ENCODE measurements at places on chromosomes 3 and 15.

GRCh38 chr3:27467545-27467944 is 16.6 kb downstream of the SLC4A7 start:
- DNase-seq = peak; percentile 61

GRCh38 chr3:154614601-154615000 is 184.6 kb upstream of the GPR149 start:
- DNase-seq = no peak

DNA sequence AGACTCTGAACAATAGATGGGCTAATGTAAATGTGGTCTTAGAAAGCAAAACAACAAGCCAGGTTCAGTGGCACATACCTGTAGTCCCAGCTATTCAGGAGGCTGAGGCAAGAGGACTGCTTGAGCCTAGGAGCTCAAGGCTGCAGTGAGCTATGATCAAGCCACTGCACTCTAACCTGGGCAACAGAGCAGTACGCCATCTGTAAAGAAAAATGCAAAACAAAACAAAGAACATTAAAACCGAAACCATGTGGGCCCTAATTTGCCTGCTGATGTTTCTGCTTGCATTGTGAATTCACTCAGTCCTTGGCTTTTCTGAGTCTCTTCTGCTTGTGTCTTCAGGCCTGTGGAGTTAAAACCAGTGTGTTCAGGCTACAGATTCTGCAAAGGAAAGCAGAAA is 56.7 kb downstream of the CCNL1 start:
- no peak for DNase-seq

DNA sequence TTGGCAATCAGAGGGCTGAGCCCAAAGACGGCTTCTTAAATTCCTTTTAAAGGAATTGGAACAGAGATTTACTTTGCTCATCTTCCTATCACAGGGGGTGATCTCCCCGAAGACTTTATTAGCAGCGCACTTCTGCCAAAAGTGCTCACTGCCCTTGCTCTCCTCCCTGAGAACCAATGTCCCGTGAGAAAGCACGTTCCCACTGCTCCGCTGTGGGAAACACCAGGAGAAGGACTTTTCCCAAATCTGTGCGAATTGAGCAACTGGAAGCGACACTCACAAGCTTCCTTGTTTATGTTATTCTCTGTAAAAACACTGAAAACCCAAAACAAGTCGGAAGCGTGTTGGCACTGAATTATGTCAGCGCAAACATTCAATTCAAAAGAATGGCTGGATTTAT is 670.8 kb upstream of the NR2F2 start:
- DNase-seq = no peak

- DNase-seq = no peak
These were observed 32.4 kb upstream of the ALCAM start for GRCh38 chr3:105334138-105334882.

DNA sequence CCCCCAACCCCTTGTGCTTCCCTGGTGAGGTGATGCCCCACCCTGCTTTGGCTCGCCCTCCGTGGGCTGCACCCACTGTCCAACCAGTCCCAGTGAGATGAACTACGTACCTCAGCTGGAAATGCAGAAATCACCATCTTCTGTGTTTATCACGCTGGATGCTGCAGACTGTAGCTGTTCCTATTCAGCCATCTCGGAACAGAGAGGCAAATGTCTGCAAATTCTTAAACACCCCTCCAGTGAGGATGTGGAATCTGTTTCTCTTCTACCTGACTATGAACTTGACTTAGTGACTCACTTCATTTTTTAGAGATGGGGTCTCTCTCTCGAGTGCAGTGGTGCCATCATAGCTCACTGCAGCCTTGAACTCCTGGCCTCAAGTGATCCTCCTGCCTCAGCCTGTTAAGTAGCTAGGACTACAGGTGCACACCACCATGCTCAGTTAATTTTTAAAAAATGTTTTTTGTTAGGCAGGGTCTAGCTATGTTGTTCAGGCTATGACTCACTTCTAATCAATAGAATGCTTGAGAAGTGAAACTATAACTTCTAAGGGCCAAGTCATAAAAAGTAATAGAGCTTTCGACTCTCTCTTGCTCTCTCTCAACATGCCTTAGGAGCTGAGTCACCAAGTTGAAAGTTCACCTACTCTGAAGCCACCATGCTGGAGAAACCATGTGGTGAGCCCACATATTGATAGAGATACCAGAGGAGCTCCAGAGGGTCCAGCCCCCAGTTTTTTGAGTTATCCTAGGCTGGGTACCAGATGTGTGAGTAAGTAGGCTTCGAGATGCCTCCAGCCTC is 11.5 kb upstream of the PARP14 start:
- DNase-seq = no peak

DNA sequence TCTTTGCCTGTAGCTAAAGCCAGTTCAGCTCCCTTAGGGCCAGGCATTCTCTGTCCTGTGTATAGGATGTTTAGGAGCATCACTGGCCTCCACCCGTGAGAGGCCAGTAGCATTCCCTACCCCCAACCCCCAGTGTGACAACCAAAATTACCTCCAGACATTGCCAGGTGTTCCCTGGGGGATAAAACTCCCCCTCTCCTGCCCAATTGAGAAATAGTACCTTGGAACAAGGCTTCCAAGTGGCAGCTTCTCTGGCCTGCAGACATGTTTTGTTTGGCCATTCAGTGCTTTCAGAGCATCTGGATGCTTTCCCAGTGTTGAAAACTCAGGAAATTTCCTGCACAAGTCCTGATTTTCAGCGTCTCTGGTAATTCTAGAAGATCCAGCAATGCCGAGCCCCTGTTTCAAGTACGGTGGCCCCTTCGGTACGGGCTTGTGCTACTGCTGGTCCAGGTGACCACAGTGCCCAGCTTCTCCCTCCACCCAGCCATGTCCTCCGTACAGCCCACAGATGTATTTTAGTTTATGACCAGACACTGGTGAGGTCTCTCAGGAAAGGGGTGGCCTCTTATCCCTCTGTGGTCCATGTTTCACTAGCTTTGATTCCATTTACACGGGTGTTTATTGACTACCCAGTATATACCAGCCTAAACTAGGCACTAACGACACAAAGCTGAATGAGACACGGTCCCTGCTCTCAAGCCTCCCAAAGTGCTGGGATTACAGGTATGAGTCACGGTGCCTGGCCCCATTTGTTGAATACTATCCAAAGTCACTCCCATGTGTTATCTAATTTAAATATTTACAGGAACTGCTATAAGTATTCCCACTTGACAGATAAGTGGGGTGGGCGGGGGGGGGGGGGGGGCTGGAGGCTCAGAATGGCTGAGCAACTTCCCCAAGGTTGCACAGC is 125.4 kb upstream of the RAD18 start:
- DNase-seq = no peak

DNA sequence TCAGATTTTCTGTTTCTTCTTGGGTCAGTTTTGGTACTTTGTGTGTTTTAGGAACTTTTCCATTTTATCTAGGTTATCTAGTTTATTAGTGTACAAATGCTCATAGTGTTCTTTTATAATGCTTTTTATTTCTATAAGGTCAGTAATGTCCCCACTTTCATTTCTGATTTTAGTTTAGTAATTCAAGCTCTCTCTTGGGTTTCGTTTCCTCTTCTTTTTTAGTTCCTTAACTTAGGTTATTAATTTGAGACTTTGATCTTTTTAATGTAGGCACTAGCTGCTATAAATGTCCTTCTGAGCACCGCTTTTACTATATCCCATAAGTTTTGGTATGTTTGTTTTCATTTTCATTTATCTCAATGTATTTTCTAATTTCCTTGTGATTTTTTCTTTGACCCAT is 27.0 kb upstream of the CD200R1L start:
- DNase-seq = no peak

DNA sequence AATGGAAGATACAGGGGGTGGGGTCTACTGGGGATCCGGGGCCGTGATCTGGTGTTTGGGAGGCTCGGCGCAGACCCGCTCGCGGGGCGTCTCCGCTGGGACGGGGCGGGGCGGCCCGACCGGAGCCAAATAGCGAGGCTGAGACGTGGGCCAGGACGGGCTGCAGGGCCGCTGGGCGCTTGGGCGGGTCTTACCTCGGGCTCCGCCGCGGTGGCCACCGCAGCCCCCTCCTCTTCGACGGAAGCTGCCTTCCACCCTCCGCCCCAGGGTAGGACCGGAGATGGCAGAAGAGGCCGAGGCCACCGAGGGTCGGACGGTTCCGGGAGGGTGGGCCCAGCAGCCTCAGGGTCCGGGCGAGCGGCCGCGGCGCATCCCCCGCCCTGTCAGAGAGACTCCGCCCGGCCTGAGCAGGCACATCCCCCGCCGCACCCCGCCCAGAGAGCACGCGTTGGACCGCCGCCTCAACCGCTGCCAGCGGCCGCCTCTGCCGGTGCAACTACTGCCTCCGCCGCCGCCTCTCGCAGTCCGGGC is 399 bp downstream of the MYO9A start:
- peak; percentile 93 for DNase-seq

GRCh38 chr15:25245801-25246622 is 192.8 kb downstream of the UBE3A start:
- DNase-seq = no peak

DNA sequence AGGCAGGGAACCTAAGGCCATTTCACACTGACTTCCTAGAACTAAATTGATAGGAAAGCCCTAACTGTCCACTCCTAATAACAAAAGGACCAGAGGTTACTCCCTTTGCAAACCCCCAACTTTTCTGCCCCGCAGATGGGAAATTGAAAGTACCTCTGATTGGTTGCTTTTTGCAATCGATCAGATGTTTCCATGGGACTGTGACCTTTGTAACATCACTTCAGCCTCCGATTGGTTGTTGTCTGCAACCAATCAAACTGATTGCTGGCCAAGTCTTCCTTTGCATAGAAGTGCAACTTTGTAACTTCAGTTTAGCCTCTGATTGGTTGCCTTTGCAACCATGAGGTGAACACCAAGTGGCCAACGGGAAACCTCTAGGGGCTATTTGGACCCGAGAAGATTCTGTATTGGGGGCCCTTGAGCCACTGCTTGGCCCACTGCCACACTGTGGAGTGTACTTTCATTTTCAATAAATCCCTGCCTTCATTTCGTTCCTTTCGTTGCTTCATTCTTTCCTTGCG is 11.3 kb upstream of the KNL1 start:
- no peak for DNase-seq

- DNase-seq = no peak
These were observed 378.9 kb upstream of the ALCAM start for GRCh38 chr3:104987859-104988258.

DNA sequence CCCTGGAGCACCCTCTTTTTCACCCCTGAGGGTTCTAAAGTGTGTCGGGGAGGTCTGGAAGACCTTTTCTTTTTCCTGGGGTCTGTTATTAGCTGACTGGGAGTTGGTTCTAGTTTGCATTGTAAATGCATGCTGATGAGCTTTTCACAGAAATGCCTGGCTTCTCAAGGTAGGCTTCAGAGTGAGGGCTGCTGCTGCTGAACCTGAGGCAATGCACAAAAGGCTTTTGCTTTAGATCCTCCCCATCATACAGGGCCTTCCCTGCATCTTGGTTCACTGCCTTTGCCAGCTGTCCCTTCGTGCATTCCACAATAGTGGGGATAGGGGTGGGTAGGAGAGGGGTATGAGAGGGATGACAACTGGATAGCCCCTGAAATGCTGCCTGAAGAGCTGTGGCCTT is 46.6 kb downstream of the FAH start:
- no peak for DNase-seq

- DNase-seq = no peak
These were observed 142.3 kb upstream of the STRIT1 start for GRCh38 chr3:155435821-155436220.

DNA sequence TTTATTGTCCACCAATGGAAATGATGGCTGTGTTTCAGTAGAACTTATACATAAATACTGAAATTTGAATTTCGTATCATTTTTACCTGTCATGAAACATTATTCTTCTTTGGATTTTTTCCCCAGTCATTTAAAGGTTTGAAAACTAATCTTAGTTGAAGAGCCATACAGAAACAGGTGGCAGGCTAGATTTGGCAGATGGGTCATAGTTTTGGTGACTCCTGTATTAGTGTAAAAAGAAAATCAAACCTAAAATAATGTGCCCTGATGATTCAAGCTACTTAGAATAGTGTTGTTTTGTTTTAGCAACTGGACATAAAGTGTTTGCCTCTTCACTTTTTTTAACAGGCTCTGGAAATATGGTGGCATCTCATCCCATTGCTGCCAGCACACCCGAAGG is 68.9 kb downstream of the SIDT1 start:
- DNase-seq = no peak

GRCh38 chr3:156535162-156535627 is 19.7 kb downstream of the SSR3 start:
- DNase-seq = peak; percentile 50

DNA sequence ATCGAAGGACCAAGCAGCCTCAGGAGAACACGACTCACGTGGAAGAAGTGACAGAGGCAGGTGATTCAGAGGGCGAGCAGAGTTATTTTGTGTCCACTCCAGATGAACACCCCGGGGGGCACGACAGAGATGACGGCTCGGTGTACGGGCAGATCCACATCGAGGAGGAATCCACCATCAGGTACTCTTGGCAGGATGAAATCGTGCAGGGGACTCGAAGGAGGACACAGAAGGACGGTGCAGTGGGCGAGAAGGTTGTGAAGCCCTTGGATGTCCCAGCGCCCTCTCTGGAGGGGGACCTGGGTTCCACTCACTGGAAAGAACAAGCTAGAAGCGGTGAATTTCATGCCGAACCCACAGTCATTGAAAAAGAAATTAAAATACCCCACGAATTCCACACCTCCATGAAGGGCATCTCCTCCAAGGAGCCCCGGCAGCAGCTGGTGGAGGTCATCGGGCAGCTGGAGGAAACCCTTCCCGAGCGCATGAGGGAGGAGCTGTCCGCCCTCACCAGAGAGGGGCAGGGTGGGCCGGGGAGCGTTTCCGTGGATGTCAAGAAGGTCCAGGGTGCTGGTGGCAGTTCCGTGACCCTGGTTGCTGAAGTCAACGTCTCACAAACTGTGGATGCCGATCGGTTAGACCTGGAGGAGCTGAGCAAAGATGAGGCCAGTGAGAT is 26.0 kb downstream of the SYNM start:
- no peak for DNase-seq

DNA sequence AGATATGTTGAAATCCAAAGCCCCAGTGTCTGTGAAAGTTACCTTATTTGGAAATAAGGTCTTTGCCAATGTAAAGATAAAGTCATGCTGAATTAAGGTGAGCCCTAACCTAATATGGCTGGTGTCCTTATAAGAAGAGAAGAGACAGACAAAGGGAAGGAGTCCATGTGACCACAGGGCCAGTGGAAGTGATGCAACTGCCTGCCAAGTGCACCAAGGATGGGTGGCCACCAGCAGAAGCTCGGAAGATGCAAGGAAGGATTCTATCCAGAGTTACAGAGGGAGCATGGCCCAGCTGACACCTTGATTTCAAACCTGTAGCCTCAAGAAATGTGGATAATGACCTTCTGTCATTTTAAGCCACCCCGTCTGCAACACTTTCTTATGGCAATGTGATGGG is 35.3 kb upstream of the PGPEP1L start:
- DNase-seq = no peak

DNA sequence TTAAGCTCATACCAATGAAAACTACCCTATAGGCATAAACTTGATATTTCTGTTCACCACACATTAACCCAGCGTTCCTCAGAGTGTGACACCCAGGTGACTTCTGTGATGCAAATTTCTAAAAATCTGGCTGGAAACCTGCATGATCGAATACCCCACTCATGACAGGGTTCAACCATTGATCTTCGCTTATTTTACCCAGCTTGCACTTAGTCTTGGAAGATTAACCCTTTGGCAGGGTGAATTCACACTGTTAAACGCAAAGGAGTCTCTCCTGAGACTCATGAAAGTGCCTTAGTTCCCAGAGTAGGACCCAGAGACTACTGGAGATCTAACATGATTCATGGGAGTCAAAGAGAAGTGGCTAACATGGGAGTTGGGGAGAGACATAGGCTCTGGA is 391.6 kb downstream of the MECOM start:
- no peak for DNase-seq

GRCh38 chr3:52277972-52278509 is 408 bp downstream of the WDR82 start:
- DNase-seq = peak; percentile 68

GRCh38 chr15:51620641-51621040 is 1.9 kb downstream of the DMXL2 start:
- peak; percentile 36 for DNase-seq

All from KBM-7 (cell line).